ENCODE measurements at places on chromosomes 6 and 20. TPM values are rescaled to one million over a fixed set of nuclear protein-coding genes. Genes with fewer than 3 reads are reported as not detected.

- DNase-seq, result peak; percentile 60
These were observed at the start of gene PAQR8 for GRCh38 chr6:52361945-52362442. TSS of gene PAQR8 (plus strand) at chr6:52362151. CDS start at chr6:52403214, 41,063 bp downstream.

DNA sequence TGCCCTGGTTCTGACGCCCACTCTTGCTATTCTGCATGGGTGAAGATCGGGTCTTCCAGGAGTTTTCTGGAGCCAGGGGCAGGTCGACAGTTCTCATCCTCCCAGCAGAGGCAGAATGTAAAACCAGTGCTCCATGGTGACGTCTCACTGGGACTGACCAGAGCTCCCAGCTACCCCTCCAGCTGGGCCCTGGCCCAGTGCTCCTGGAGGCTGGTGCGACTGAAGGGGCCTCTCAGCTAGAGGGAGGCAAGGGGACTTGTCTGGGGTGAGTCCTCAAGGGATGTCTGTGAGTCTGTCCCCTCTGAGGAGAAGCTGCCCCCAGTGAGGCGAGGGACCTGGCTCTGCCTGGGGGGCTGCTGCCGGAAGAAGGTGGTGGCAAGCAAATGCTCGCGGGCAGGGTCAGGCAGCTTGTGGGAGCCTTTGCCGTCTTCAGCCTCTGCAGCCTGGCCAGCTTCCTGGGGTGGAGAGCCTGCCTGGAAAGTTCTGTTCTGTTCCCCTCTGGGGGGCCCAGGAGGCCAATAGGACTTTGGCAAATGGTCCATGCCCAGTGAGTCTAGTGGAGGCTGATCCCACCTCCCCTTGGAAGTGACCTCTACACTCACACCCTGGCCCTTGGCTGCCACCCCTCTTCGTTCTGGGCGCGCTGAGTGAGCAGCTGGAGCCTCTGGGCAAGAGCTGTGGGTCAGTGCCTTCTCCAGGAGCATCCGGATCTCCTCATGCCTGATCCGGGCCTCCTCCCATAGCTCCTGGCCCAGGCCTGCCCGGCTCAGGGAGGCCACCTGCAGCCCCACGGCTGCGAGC, 47.5 kb downstream of the KIAA1755 start:
- DNase-seq, result no peak

GRCh38 chr6:20441921-20442320, 40.2 kb downstream of the E2F3 start:
- DNase-seq, result no peak

GRCh38 chr20:63264000-63264399, 8.6 kb upstream of the ARFGAP1 start:
- no peak for DNase-seq

DNA sequence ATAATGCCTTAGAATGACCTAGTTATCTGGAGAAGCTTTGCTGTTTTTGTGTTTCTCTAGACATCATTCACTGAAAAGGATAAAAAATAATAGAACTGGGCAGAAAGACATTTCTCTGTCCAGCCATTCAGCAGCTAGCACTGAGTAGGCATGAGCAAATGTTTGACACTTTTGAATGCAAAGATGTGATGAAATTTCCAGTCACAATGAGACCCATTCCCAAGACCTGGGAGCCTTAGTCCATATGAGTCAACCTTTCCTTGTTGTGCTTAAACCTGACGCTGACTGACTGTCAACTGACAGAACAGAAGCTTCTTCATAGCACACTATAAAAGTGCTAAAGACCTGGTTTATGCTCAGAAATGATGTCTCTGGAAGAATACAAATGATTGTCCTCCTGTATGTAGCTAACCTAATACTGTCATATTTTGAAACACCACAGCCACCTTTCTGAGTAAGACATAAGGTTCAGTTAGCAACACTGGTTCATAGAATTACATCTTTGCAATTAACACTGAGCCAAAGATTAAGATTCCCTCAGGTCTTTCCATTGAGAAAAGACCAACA, 17.1 kb downstream of the RALGAPA2 start:
- no peak for DNase-seq

DNA sequence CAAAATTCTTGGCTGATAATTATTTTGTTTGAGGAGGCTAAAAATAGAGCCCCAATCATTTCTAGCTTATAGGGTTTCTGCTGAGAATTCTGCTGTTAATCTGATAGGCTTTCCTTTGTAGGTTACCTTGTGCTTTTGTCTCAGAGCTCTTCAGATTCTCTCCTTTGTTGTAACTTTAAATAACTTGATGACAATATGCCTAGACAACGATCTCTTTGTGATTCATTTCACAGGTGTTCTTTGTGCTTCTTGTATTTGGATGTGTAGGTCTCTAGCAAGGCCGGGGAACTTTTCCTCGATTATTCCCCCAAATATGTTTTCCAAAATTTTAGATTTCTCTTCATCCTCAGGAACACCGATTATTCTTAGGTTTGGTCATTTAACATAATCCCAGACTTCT, 376.5 kb upstream of the MAN1A1 start:
- no peak for DNase-seq

DNA sequence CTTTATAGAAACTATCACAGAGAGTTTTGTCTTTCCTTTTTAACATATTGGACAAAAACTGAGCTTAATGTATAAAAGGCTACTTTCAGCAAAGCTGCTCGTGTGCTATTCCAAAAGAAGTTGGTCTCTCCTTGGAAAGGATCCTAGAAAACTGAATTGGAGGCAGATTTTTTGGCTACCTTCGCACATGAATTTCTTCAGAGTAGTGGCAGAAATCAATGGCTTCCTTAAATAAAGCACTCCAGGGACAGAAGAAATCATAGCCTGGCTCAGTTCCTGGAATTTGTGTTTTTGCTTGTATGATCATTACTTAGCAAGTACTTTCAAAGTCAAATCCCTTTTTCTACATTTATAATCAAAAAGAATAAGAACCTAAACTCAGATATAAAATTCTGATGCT, 780.3 kb downstream of the PHF3 start:
- no peak for DNase-seq

DNA sequence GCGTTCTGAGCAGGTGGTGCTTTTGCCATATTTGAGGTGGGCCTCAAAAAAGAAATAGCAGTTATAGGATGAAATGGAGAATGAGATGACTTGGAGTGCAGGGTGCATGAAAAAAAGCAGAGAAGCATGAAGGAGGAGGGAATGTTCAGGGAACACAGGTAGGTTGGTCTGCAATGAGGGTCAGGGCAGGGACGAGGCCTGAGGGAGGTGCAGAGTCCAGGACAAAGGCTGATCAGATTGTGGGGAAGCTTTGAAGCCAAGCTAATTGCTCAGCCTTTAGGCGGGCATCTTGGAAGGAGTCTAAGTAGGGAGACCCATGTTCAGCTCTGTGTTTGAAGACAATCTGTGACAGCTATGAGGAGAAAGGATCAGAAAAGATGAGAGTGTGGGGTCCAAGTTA, 12.0 kb downstream of the TRAM2 start:
- DNase-seq, result no peak

DNA sequence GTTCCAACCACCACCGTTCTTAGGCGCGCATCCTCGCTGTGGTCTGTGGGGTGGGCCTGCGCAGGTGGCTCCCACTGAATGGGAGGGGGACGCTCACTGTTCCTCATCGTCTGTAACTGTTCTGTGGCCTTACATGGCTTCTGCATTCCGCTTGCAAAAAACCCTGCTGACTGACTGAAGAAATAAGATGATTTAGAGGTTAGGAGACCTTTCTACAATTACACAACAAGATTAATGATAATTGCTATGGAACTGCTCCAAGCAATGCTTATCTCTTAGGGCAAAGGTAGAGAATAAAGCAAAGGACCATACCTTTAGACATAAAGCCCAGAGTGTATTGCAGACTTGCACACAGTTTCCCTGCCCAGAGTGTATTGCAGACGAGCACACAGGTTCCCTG, 14.4 kb upstream of the DACT2 start:
- DNase-seq, result no peak

GRCh38 chr6:54335871-54336270, 27.6 kb downstream of the TINAG start:
- no peak for DNase-seq

DNA sequence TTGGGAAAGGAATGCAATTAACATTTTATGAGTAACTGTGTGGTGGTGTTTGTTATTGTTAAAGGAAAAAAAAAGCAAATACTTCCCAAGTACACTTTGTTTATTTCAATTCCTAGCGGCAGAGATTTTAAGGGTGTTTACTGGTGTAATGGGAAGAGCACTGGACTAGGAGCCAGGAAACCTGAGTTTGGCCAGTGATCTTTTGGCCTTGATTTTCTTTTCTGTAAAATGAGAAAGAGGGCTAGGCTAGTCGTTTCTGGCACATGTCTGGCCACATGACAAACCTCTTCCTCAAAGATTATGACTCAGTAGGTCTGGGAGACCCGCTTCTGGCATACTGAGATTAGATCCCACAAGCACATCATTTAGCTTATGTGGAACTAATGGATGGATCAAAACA, 428.1 kb upstream of the NOX3 start:
- no peak for DNase-seq

LGSN gene
- not detected for total RNA-seq

MYLK2 gene
- total RNA-seq, result 1.6 TPM

Data from neural crest cell (in vitro differentiated cells).